ENCODE measurements at places on chromosomes 4 and X.

GRCh38 chrX:129945131-129945530 is 37.3 kb upstream of the BCORL1 start:
- DNase-seq = no peak

DNA sequence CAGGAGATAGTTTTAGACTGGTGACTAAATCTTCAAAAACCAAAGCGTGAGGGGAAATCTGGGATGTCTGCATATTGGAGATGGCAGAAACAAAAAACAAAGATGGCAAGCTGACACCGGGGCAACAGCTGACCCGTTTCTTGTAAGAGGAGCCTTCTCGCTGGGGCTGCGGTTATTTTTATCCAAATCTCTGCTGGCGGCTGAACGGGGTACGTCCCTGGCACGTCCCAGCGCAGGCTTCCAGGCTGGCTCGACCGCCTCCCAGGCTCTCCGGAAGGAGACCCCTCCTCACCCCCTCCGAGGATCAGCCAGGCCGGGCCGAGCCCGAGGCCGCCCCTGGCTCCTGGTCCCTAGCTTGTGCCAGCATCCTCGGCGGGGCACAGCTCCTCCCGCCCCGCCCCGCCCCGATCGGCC is 403 bp downstream of the SGCB start:
- peak; percentile 70 for DNase-seq

DNA sequence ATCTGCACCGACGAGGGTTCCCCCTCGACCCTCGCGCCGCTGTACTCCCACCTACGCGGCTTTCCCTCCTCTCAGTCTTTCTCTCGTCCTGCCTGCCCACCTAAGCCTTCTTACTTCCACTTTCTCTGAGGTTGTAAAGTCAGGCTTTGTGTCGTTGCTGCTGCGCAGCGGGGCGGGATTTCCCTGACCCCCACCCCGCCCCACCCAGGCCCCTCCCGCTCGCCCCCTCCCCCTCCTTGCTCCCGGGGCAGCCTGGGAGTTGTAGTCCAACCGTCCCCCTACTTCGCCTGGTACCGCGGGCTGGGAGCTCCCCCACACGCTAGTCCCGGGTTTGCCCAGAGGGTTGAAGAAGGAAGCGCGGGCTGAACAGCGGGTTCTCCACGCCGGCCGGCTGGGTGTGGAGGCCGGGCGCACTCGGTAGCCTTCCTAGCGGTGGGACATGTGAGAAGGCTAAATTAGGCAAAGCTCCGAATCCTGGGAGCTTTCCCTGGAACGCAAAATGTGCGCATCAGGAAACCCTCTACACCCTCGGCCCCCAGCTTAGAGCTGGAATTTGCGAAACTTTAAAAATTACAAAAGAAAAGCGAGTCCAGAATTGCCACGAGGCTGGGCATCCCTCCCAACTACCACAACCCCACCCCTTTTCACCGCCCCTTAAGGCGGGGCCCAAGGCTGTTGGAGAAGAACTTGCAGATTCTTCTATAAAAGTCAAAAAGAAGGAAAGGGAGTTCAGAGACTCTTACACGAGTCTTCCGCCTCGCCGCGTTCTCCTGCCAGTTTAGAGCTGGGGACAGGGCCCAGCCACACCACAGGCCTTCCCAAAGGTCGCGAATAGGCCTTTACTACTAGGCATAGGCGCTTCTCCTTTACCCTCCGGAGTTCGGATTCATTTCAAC is at the start of gene ATP11C:
ATP11C (minus strand) TSS at position 153 of the 896 bp plus-strand sequence. CDS start 1,011 bp downstream, outside the sequence.
- peak; percentile 22 for DNase-seq

GRCh38 chrX:118654331-118654730 is 73.1 kb upstream of the IL13RA1 start:
- DNase-seq = no peak

DNA sequence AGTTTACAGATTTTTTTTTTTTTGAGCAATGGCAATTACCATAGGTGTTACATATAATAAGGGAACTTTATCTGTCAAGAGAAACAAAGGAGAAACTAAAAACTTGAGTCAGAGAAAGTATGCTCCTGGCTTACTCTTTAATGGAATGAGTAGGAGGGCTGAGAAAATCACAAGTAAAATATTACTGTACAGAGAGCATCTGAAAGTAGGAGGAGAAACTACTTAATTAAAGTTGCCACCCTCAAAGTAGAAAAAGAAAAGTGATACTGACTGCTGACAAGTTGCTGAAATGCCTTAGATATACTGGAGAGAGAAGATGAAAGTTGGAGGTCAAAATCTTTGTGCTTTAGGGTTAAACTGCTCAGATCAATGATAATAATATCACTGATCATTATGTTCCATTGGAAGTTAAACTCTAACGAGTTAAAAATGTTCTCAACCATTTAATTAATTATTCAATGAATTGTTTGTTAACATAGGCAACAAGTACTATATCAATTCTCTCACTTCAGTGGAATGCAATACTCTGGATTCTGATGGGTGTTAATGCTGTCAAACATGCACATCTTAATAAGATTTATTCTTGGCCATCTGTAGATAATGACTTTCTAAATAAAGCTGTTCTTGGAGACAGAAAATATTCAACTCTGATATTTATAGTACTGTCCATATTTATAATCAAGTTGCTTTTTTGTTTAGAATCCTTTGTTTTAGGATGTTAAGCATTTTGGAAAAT is 61.2 kb upstream of the CAMK2D start:
- DNase-seq = no peak

DNA sequence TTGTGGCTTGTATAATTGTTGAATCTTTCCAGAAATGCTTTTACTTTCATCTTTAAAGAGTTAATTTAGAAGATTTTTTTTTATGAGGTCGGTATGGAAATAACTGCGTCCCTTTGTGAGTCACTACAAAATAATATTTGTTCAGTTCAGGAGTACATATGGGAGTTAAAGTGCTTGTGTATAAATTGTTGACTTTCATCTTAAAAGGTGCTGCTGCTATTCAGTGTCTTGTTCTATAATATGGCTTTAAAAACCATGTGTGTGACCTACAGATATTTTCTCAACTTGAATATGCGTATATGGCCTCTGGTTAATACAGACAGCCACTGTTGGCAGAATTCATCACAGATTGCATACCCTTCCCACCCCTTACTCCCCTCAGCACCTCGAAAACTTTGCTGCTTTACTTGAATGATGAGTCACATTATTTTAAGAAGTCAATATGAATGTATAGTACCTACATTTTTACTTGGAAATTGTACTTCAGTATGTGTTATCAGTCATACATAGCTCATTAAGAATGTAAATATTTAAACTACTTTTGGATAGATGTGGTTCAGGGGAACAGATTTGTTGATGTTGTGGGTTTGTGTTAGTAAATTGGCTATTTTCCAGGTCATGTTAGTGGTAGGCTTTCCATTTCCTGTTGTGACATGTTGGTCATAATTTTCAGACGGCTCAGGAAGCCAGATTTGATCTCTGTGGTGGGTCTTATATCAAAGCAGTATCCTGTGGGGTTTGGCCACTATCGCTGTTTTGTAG is 1.5 kb downstream of the CLCN3 start:
- no peak for DNase-seq

All from hypothalamus (tissue), 51 donors.